ENCODE measurements at places on chromosomes 1 and 21.

GRCh38 chr1:169959686-169960085 is 66.0 kb upstream of the SCYL3 start:
- DNase-seq = no peak

DNA sequence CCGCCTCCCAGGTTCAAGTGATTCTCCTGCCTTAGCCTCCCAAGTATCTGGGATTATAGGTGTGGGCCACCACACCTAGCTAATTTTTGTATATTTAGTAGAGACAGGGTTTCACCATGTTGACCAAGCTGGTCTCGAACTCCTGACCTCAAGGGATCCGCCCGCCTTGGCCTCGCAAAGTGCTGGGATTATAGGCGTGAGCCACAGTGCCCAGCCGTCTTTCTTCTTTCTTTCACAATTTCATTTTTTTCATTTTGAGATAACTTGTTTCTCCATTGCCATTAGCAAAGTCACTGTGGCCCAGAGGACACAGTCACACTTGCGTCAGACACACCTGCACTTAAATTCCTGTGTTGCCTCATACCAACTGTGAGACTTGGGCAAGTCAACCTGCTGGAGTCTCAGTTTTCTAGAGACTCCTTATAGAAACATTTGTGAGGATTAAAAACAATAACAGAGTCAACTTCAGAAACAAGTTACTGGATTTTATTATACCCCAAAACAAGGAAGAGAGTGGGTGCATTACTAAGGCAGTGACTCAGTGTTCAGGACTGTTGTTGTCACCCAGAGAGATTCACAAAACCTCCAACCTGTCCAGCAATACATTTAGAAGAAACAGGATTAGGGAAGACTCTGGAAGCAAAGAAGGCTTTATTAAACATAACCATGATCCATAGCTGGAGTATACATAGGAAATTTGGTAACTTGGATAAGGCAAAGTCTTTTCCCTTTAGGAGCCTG is 2.6 kb downstream of the TEDDM1 start:
- no peak for DNase-seq

GRCh38 chr21:21146587-21147373 is 148.6 kb downstream of the NCAM2 start:
- DNase-seq = no peak

GRCh38 chr1:147570907-147571306 is 29.6 kb downstream of the BCL9 start:
- no peak for DNase-seq

- DNase-seq = no peak
These were observed 194.2 kb downstream of the SIPA1L2 start for GRCh38 chr1:232435729-232436128.

DNA sequence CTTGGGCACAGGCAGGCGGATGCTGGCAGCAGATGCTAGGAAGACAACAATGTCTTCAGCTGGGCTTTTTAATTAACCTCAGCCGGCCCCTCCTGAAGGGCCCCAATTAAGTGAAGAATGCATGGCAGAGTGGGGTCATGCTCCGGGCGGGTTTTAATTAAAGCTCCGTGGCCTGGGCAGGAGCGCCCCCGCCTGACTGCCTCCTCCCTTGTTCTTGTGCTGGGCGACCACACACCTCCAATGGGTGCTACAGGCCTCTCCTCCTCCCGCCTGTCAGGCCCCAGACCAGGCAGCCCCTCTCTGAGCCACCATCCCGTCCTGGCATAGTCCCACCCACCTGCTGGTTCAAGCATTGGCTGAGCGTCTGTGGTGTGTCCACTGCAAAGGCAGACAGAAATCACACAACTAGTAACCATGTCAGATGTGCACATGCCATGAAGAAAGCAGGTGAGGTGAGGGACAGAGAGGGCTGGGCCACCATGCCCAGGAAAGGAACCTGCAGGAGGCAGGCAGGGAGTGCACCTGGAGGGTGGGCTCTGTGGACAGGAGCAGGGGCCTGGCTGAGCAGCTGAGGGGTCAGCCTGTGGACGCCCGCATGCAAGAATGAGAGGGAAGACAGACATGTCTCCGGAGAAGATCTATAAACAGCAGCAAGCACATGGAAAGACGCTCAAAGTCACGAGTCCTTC is 8.5 kb upstream of the ARF1 start:
- no peak for DNase-seq

GRCh38 chr1:51936531-51936930 is 54.0 kb downstream of the RAB3B start:
- DNase-seq = no peak

GRCh38 chr1:233241759-233242158 is 53.8 kb downstream of the PCNX2 start:
- DNase-seq = no peak

- no peak for DNase-seq
These were observed 61.4 kb downstream of the PRKCZ start for GRCh38 chr1:2111674-2112035.

DNA sequence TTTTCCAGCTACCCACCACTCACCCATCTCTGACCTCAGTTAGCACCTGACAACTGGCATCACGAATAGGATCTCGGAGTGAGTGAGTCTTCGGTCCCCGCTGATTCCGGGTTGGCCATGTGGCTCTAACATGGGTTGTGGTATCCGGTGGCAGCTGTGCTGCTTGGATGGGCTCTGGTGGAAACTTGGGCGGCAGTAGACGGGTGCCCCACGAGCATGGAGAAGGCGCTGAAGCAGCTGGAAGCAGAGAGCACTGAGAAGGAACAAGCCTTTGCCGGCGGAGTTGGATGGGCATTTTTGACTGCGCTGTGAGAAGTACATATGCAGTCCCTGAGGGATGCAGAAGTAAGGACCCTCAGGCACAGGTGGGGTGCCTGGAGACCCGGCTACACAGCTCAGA is 1044.0 kb upstream of the ADGRL4 start:
- DNase-seq = no peak

DNA sequence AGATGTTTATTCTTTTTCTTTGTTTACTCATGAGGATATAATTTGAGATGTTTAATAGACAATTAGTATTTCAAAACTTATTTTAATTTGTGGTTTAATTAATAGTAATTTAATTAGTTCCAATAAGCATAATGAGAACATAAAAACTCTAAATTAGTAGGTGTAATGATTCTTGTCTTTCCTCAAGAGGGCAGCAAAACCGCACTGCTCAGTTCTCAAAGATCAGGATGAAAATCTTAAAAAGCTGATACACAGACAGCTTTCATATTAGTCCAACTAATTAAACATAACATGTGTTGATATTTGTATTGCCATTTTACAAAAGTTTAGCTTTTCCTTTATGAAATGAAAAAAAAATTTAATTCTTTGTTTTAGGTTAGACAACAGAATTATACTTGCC is 106.7 kb upstream of the C21orf91 start:
- DNase-seq = no peak

- DNase-seq = no peak
These were observed 107.2 kb upstream of the WNT4 start for GRCh38 chr1:22249928-22250680.

- no peak for DNase-seq
These were observed 47.7 kb downstream of the IL23R start for GRCh38 chr1:67213948-67214347.

DNA sequence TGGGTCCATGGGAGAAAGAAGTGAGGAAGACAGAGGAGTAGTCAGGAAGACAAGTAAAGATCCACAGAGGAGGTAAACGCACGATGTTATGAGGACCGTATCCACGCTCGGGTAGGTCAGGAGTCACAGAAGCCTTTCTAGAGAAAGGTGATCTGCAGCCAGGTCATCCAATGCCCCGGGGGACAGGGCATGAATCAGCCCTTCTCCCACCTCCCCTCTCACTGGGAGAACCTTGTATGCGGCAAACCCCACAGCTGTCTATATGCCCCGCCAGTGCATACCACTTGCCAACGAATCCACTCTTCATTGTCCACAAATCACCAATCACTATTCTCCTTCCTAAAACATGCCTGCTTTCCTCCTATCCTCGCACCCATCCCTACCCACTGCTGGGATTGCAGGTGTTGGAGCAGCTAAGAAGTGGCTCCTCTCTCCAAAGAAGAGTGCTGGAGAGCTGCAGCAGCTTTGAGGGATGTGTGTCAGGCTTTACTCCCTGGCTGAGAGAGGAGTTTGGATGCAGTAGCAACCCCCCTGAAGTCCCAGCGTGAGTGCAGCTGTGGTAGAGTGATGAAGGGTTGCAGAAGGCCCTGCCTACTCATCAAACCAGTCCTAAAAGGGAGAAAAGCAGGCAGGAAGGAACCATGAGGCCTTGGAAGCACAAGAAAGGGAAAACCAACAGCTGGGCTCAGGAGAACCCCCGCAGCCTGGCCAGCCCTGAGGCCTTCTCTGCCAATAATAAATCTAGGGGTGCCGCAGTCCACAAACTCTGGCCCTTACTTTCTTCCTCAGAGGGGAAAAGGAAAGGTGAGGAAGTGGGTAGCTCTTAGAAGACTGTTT is 102.2 kb upstream of the GADD45A start:
- no peak for DNase-seq

- no peak for DNase-seq
These were observed 8.0 kb upstream of the DNM3 start for GRCh38 chr1:171833091-171833825.

GRCh38 chr1:243946946-243947345 is 96.9 kb upstream of the AKT3 start:
- peak; percentile 12 for DNase-seq

DNA sequence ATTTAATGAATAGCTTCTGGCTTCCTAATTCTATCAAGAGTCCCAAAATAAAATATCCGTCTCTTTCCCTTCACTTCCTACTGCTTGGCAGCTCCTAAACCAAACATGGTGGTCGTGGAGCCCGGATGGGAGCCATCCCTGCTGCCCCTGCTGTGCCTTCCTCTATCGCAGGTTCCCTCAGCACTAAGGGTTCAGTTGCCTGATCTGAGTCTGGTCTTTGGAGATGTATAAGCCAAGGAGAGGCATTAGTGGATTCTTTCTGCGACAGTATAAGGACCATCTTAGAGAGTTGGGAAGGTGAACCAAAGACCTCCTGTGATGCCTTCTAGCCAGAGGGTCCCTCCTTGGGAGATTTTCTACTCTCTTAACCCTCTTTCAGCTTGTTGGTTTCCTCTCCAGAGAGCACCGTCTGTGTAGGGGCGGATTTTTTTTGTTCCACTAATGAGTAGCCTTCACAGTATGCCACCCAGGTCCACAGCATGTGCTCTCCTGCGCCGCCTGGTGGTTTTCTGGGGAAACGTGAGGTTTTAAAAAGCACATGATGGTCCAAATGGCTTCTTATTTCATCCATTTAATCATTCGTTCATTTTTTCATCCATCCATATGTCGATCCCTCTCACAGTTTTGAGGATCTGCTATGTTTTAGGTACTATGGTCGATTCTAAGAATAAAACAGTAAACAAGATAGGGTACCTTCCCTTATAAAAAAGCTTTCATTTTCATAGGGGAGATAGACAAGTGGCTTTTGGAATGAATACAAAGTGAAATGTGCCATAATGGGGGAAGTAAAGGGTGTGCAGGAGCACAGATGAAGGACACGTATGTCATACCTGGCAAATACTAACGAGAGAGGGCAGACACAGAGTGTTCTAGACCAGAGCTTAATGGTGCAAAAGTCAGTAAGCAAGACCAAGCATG is 71.0 kb downstream of the NFASC start:
- DNase-seq = peak; percentile 69

GRCh38 chr1:179598631-179599030 is 7.0 kb downstream of the TDRD5 start:
- DNase-seq = no peak

DNA sequence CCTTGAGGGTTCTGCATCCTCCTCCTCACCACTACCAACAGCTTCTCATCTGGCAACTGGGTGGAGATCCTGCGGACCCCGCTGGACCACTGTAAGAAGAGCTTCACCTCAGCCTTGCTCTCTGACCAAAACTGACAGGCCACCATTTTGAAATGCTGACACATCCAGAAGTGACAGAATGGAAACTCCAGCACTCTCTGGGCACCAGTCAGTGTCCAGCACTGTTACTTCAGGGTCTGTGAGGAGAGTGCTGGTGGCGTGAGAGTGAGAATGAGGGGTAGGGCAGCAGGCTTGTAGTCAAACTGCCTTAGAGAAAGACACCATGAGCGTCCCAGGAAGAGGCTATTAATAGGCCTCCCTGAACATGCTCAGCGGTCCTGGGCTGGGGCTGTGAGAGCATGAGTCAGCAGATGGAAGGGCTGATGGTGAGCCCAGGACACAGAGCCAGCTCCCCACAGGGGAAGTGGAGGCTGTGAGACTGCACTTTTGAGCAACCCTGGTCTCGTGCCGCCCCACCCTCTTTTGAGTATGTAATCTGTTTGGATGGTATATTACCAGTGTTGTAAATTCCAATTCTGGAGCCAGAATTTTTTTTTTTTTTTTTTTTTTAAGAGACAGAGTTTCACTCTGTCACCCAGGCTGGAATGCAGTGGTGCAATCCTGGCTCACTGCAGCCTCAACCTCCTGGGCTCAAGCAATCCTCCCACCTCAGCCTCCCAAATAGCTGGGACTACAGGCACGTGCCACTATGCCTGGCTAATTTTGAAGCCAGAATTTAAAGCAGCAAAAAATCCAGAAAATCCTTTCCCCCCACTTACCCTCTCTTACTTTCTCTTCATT is 34.4 kb upstream of the SLC30A1 start:
- DNase-seq = no peak

GRCh38 chr21:43864313-43864961 is 586 bp upstream of the AGPAT3 start:
- DNase-seq = peak; percentile 53

DNA sequence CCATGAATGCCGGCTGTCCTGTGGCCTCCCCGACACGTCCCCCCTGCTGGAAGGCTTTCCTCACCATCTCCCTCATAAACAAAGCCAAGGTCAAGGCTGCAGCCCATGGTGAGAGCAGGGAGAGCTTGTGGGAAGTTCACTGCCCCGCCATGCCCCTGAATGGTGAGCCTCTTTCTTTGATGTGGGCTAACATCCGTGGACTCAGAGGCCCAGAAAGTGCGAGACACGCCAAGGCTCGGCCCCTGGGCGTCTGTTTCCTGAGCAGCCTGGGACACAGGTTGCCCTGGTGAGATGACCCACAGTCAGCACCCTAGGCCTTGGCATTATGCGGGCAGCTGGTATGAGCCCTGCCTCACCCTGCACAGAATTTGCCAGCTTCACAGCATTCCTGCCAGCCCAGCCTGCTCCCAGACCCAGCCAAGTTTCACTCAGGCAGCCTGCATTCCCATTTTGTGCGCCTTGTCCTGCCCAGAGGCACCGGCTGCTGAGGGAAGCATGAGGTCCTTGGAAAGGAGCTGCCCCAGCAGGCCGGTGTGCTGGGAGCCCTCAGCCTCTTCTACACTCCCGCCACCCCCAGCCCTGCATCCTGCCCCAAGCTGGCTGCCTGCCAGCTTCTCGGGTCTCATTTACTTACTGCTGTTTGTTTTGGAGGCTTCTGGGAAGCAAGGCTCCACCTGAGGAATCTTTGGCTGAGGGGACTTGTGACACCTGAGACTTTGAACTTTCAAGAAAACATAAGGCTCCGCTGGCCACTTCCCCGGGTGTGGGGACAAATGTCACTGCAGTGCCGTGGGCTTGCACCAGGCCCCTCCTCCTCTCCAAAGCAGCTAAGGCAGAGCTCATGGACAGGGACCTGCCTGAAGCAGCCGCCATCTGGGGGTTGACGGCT is 31.9 kb downstream of the NEK2 start:
- no peak for DNase-seq

- no peak for DNase-seq
These were observed 56.3 kb downstream of the ITGB3BP start for GRCh38 chr1:63466759-63467158.
